ENCODE measurements at places on chromosomes 6 and 20.

DNA sequence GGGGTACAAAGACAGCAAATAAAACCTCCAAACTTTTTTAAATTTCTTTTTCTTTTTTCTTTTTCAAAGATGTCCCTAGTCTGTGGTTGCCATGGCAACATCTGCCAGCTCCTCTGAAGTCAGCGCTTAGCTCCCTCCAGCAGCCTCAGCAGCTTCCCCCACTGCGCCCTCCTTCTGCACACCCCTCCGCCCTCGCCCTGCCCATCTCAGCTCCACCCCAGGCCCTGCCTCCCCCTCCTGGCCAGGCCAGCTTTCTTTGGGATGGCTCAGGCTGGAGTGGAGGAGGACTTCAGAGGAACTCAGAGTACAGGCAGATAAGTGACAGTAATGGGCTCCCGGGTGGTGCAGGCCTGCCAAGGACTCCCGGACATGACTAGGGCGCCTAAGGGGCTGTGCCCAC lies 104.6 kb downstream of the LRFN2 start:
- DNase-seq = no peak

- DNase-seq = no peak
Measured at GRCh38 chr6:106771822-106772221, 142.4 kb downstream of the QRSL1 start.

DNA sequence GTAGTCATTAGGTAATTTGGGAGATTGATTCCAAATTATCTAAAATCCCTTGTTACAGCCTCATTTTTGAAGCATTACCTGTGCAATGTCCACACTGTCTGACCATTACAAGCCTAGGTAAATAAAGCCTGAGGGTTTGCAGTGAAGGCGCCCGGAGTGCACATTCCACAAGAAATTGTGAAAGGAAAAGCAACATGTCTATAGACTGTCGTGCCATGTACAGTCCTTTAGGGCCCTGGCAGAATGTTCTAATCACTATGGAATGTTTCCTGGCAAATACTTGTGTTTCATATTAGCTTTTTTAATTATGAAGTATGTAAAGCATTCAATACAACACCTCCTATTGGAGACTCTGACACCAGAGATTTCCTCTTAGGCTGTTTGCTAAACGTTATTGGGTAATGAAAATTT lies 28.9 kb downstream of the PREP start:
- DNase-seq = no peak

- peak; percentile 23 for DNase-seq
Measured at GRCh38 chr6:135087803-135088202, 33.2 kb upstream of the HBS1L start.

DNA sequence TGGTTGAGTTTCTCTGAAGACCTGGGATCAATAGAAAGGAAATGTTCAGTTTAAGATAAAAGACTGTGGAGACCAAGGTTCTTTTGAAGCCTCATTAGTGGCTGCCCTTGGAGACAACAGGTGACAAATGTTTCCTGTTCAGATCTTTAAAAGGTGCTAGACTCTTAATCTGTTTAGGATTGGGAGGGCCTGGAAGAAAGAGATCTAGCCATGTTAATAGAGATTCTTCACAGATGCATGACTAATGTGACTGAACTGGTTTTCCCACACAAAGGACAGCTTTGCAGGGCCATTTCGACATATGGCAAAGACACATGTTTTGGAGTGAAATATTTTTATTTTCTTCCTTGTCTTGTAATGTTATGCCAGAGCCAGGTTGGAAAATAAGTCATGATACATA lies 82.2 kb downstream of the WDR27 start:
- DNase-seq = no peak

DNA sequence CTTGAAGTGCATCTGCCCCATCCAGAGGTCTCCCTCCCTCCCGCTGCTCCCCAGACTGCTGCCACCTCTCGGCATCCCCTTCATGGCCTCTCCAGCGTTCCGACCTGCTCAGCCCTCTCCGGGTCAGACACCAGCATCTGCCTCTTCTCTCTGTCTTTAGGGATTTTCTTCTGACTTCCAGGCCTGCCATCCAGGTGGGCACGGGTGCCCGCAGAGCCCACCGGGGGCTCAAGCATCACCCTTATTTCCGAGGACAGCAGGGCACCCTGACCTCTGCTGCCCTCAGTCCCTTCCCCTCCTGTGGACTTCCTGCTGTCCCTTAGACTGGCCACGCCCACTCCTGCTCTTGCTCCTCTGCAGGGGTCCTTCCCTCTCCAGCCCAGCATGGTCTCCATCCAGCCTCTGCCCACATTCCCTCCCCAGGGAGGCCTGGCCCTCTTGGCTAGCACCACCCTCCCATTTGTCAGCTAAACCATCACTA lies 3.3 kb downstream of the NPEPL1 start:
- no peak for DNase-seq

All from activated T-cell treated with anti-CD3 and anti-CD28 coated beads, Interleukin-2, amount 50 U/mL, for 4 hours (primary cell).